Prostate gland (tissue), 2 donors: ENCODE measurements at places on chromosomes 3 and 15.
A peak's percentile ranks its signal among the peaks of the same experiment; 100 is the strongest.

DNA sequence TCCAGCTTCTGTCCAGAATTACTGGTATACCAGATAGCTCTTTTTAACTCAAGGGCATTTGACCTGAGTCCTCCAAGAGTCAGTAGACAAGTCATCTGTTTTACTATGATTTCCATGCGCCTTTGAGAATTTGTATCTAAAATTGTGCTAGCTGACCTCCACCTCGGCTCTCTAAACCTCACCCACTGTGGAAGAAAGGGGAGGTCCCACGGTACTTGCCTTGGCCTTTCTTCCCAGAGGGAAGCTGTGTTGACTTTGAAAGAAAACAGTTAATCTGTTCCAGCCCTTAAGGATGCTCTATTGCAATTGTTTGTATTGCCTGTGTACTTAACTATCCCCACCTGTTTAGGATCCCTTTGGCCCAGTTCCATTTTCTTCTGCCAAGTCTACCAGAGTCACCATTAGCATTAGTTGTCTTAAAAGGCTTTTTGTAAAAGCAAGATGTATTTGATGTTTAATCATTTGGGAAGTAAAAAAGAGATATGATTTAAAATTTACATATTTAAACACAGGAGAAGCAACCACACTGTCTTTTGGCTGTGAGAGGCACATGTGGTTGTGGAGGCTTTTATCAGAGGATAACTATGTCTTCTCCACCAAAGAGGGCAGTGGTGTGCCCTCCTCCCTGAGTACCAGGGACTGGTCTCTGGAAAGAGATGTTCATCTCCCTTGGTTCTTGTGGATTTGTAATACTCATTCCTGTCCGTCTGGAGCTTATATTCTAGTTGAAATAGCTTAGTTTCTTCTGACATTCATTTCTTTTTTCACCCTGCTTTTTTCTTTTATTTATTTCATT is 88.8 kb downstream of the CRTC3 start:
- H3K27me3 ChIP-seq, result no peaks in the 10 kb centered on the region
- H3K4me1 ChIP-seq, result no peaks in the 10 kb centered on the region
- no peak for DNase-seq
- H3K27ac ChIP-seq, result no peak overlapping the region

- DNase-seq, result no peak
- H3K36me3 ChIP-seq, result no peaks in the 10 kb centered on the region
- no peak overlapping the region for H3K4me3 ChIP-seq
- no peak overlapping the region for H3K27ac ChIP-seq
- H3K27me3 ChIP-seq, result no peaks in the 10 kb centered on the region
Observed at GRCh38 chr15:57647791-57648130, 56.1 kb downstream of the MYZAP start.

- H3K4me3 ChIP-seq, result no peak overlapping the region
- no peaks in the 10 kb centered on the region for H3K27me3 ChIP-seq
- H3K36me3 ChIP-seq, result no peaks in the 10 kb centered on the region
Observed at GRCh38 chr15:32981536-32981935, 213.0 kb downstream of the FMN1 start.

DNA sequence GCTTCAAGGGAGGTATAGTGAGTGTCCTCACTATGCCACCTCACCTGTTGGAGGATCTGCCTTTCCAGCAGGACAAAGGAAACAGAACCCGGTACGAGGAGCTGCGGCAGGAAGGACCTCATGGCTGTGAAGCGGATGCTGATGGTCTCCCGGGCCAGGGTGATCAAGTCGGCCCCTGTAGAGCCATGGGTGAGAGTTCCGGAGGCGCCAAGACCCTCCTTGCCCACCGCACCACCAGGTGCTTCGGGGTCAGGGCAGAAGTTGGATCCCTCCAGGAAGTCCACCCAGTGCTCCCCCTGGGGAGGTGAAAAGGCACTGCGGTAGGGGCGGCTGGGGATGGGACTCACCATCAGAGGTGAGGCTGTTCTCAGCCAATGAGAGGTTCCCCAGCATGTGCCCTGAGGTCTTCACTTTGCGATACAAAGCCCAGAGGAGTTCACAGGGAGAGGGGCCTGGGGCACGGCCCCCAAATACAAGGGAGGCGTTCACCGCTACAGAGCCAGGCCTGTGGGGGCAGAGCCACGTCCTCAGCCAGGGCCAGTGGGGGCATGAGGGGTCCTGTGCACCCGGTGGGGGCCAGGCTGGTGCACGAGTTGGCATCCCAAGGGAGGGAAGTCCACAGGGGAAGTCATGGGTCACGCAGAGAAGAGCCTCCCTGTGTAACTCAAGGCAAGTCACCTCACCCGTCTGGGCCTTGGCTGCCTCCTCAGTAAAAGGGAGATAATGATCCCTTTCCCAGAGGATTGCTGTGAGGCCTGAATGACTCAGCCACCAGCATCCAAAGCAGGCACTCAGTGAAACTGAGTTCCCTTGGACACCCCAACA is 27.7 kb downstream of the C15orf39 start:
- no peaks in the 10 kb centered on the region for H3K4me1 ChIP-seq
- no peak overlapping the region for H3K4me3 ChIP-seq
- H3K36me3 ChIP-seq, result no peaks in the 10 kb centered on the region
- no peaks in the 10 kb centered on the region for H3K27me3 ChIP-seq
- DNase-seq, result no peak
- no peak overlapping the region for H3K27ac ChIP-seq

DNA sequence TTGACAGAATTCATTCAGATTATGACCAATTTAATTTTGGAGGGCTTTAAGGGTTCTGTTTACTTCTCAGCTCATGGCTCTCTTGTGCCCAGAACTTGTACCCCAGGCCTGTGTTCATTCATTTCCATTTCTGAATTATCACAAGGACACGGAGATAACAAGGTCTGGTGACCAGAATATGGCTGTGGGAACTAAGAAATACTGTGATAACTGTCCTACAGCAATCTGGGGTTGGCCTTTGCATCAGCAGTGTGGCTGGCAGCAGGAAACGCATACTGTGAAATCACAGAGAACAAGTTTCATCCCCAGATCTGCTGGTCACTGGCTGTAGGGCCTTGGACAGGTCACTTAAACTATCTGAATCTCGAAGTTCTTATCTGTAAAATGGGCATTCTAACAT is 41.8 kb upstream of the TPM1 start:
- DNase-seq, result no peak
- no peaks in the 10 kb centered on the region for H3K36me3 ChIP-seq
- no peak overlapping the region for H3K4me3 ChIP-seq
- no peak overlapping the region for H3K27ac ChIP-seq

DNA sequence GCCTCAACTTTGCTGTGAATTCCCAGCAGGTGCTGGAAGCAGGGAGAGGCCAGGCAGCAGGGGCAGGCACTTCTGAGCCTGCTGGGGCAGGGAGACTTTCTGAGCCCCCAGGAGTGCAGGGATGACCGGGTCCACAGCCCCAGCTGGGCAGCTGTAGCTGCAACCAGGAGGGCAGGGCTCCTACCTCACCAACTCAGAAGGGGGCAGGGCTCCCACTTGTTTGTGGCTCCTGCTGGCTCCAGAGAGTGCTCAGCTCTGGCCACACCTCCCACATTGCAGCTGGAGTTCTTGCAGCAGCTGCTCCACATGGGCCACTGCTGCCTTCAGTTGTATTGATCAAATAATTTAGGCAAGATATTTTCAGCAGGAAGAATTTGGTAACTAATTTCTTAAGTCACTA is 812.3 kb downstream of the NSUN3 start:
- H3K27me3 ChIP-seq, result no peaks in the 10 kb centered on the region
- no peaks in the 10 kb centered on the region for H3K36me3 ChIP-seq
- no peak overlapping the region for H3K4me3 ChIP-seq
- DNase-seq, result no peak

GRCh38 chr15:80462836-80463512 is 58.8 kb downstream of the ARNT2 start:
- no peaks in the 10 kb centered on the region for H3K4me1 ChIP-seq
- no peak for DNase-seq
- no peaks in the 10 kb centered on the region for H3K27me3 ChIP-seq
- H3K27ac ChIP-seq, result no peak overlapping the region
- no peaks in the 10 kb centered on the region for H3K36me3 ChIP-seq
- H3K4me3 ChIP-seq, result no peak overlapping the region

- DNase-seq, result no peak
- H3K4me1 ChIP-seq, result no peaks in the 10 kb centered on the region
- peak overlapping the region; percentile 89 for H3K4me3 ChIP-seq
- H3K27ac ChIP-seq, result peak overlapping the region; percentile 96
- no peaks in the 10 kb centered on the region for H3K36me3 ChIP-seq
Observed at GRCh38 chr15:82951472-82952157, 905 bp downstream of the HOMER2 start.

GRCh38 chr3:38616658-38617057 is 32.8 kb downstream of the SCN5A start:
- DNase-seq, result no peak
- H3K4me1 ChIP-seq, result no peaks in the 10 kb centered on the region
- no peak overlapping the region for H3K4me3 ChIP-seq
- H3K27ac ChIP-seq, result no peak overlapping the region
- no peaks in the 10 kb centered on the region for H3K36me3 ChIP-seq

DNA sequence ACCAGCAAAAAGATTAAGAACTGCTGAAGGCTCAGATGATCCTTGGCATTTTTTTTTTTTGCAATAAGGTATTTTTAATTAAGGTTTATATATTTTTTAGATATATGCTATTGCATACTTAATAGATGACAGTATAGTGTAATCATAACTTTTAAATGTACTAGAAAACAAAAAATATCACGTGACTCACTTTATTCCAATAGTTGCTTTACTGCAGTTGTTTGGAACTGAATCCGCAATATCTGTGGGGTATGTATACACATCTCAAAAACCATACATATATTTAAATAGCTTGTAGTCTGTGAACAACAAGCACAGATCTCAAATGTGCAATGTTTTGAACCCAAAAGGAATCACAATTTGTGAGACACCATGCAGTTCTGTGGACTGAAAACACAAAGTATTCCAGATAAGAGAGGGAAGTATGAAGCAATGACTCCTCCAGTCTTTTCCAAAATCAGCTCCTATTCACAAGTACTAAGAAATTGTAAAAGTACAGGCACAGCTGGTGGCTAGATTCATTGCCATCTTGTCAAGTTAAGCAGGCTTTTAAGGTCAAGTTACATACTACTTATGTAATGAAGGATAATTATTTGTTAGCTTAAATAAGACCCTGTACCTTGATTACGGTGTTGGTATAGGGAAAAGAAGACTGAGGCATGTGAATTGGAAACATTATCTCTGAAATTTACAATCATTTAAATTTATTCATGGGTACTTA is 331.1 kb downstream of the TBC1D5 start:
- H3K27ac ChIP-seq, result no peak overlapping the region
- no peaks in the 10 kb centered on the region for H3K4me1 ChIP-seq
- no peaks in the 10 kb centered on the region for H3K27me3 ChIP-seq

DNA sequence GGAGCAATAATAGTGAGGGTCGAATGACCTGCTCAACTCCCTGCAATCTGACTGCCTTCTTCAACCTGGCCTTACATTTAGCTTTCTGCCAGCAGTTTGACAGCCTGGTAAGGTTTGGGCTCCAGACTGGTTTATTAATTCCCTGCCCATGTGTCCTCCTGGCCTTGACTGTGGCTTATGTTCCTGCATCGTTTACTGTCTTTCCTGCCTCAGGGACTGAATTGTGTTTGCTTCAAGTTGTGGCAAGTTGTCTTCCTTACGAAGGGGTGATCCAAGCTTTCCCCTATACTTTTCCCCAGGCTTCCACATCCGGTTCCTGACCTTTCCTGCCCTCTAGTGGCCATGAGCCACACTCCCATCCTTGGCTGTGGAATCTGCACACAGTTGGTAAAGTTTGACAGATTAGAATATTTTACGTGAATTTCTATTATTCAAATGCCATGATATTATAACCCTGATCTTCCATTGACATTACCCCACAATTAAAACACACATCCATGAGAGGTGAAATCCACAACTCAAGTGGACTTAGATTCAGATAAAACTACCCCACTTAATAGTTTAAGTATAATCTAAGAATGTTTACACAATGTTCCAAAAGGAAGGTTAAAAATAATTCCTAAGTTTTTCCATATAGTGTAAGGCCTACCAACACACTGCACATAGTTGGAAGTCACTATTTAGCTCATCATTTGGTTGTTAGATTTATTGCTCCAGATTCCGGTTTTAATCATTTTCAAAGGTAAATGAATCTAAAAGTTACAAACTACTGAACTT is 95.7 kb downstream of the NEDD4 start:
- no peaks in the 10 kb centered on the region for H3K27me3 ChIP-seq
- DNase-seq, result peak; percentile 8
- no peak overlapping the region for H3K27ac ChIP-seq
- H3K4me3 ChIP-seq, result no peak overlapping the region
- no peaks in the 10 kb centered on the region for H3K36me3 ChIP-seq
- no peaks in the 10 kb centered on the region for H3K4me1 ChIP-seq

DNA sequence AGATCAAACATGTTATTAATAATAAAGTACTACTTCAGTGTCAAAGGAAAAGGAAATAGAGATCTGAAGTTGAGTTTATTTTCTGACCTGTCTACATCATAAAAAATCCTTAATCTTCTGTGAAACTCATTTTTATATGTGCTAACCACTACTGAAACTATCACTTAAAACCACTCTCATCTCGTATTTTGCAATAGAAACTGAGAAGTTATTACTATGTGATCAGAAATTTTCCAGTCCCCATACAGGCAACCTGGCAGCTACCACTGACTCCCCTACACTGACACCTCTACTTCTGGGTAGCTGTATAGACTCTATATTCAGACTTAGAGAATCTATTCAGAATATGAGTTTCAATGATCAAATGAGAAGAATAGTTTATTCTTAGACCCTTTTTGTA is 8.3 kb downstream of the HDGFL3 start:
- H3K4me3 ChIP-seq, result no peak overlapping the region
- DNase-seq, result no peak
- H3K27me3 ChIP-seq, result no peaks in the 10 kb centered on the region

DNA sequence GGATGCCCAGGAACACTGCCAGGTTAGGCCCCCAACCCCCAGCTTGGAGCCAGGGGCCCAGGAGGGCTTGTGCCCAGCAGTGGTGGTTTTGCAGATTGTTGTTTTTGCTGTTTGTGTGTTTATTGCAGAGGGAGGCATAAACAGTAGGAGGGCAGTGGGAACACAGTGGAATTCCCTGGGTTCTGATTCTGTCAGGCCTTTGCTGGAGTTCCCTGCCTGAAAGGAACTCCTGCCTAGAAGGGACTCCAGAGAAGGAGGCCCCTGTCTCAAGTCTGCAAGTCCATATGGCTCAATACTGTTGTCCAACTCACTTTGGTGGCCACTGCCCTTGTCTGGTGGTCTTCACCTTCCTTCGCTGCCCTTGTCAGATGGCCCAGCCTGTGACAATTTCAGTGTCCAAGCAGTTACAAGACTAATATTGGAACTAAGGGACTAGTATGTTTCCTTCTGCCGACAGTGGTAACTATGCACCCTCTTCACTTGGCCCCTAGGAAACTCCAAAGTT is 47.4 kb upstream of the RAB6B start:
- H3K4me1 ChIP-seq, result peaks cover 16% of the 10 kb centered on the region
- H3K4me3 ChIP-seq, result no peak overlapping the region
- peak overlapping the region; percentile 19 for H3K27ac ChIP-seq
- DNase-seq, result no peak

DNA sequence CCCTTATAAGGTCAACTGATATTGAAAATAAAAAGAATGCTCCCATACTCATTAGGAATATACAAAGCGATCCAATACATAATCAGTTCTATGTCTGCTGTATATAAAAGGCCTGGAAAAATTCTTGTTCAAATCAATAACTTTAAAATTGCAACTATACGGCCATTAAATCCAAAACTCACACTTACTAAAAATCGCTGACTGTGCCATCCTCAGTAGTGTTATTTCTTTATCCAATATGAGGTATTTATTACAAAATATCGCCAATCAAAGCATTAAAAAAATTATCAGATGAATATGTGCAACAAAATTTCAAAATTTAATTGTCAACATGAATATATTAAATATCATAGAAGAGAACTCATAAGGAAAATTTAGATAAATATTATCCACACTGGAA is 146.5 kb downstream of the PLD1 start:
- no peak overlapping the region for H3K4me3 ChIP-seq
- no peaks in the 10 kb centered on the region for H3K36me3 ChIP-seq
- DNase-seq, result no peak
- H3K4me1 ChIP-seq, result no peaks in the 10 kb centered on the region
- H3K27ac ChIP-seq, result no peak overlapping the region
- no peaks in the 10 kb centered on the region for H3K27me3 ChIP-seq
